Activated B cell treated with CpG ODN at 0.5 μM for 24 hours (primary cell): ENCODE measurements at places on chromosomes 7 and 10. TPM values are rescaled to one million over a fixed set of nuclear protein-coding genes. Genes with fewer than 3 reads are reported as not detected.
A peak's percentile ranks its signal among the peaks of the same experiment; 100 is the strongest.

The STEAP2 gene
- total RNA-seq = not detected in 2 replicates

The TDRD1 gene
- total RNA-seq = 0.33 and 0.59 TPM in 2 replicates

The PON3 gene
- total RNA-seq = not detected in 2 replicates

The LIPJ gene
- total RNA-seq = 0.07 and 0.31 TPM in 2 replicates

The AKR1C8 gene
- total RNA-seq = not detected in 2 replicates

The HKDC1 gene
- total RNA-seq = not detected in 2 replicates

The INSYN2A gene
- total RNA-seq = not detected in 2 replicates

The SMKR1 gene
- 2.2 and 2.4 TPM in 2 replicates for total RNA-seq

The STRIP2 gene
- 0.20 and 0.35 TPM in 2 replicates for total RNA-seq

The SLC18A3 gene
- not detected in 2 replicates for total RNA-seq

The MRC1 gene
- total RNA-seq = 0.11 and 0.15 TPM in 2 replicates

The ACSM6 gene
- total RNA-seq = not detected in 2 replicates

The ITPRID1 gene
- not detected in 2 replicates for total RNA-seq

The ST8SIA6 gene
- 0.13 TPM in 1 of 2 replicates, not detected in the other for total RNA-seq

The FZD1 gene
- total RNA-seq = 0.42 and 0.55 TPM in 2 replicates

DNA sequence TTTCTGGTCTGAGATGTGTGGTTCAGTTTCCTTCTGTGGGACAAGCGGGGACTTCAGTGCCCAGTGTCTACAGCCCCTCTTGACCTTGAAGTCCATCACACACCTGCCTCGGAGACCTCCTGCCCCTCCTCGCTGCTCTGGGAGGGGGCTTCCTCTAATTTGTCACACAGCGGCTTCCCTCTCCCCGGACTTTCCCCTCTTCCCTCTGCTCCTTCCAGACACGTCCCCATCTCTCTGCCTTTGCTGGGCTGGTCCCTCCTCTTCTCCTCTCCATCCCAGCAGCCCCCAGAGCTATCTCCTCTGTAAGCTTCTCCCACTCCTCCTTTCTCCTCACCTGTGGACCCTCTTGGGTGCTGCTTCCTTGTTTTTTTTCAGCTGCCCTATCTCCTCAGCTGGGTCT, 122.2 kb upstream of the SORCS3 start:
- no peak for DNase-seq

DNA sequence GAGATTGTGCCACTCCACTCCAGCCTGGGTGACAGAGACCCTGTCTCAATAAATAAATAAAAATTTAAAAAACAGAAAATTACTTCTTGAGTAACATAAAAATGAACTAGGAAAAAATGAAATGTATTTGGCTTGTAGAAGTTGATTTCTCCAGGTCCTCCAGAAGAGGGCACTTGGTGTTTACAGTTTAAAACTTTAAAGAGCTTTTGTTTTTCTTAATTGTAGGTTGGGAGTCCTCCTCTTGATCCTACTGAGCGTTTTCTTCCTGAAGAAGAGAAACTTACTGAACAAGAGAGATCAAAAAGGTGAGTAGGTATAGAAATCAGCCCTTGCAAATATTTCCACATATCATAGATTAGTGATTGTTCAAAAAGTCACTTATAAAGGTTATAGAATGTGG, 16.2 kb downstream of the KIFBP start:
- DNase-seq = no peak

GRCh38 chr7:18384491-18385143, 110.9 kb upstream of the HDAC9 start:
- no peak for DNase-seq

DNA sequence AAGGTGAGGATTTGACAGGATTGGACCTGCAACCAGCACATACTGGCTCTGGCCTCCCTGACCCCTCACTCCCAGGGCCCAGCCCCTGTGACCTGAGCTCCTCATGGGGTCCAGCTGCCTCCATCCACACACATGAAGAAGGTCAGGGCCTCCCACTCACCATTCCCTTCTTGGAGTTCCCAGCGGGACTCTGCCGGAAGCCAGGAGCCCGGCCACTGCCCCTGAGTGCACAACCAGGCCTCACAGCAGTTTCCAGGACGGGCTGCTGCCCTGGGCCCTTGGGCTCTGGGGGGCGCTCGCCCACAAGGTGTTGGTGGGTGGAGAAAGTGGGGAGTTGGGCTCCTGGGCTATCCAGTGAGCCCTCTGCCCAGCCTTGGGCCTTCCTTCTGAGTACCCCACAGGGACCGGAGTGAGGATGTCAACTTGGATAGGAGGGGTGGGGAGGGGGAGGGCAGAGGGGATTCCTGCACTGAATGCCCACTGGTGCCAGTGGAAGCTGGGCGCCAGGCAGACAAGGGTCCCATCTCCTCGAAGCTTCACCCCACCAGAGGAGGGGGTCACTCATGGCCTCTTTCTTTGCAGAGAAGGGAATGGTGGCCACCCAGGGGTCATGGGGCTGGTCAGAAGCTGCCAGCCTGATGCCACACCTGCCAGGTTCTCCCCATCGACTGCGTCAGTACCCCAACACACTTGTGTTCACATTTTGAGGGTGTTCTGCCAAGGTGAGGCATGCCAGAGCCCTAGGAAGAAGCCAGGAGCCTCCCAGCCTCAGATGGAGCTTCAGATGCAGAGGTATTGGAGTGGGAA, 115.3 kb downstream of the PTPN20 start:
- DNase-seq = peak; percentile 2

DNA sequence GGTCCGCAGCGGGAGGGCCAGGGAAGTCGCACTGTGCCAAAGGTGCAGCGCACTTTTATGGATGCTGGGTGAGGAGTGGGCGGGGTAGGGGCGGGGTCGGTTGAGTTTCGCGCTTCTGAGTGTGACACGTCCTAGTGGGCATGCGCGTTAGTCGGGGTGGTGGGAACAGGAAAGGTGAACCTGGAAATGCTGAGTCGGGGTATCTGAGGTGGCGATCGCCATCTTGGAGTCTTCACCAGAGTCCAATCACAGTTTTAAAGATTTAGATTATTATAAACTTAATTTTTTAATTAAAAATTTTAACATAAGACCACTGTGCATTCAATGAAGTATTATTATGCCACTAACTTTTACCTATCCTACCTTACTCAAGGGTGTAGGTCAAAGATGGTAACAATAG, 45.7 kb downstream of the ZNF138 start:
- no peak for DNase-seq

- DNase-seq = no peak
Measured at GRCh38 chr7:70544016-70544415, 587.9 kb upstream of the GALNT17 start.

- no peak for DNase-seq
Measured at GRCh38 chr10:5297996-5298395, 66.8 kb upstream of the UCN3 start.

DNA sequence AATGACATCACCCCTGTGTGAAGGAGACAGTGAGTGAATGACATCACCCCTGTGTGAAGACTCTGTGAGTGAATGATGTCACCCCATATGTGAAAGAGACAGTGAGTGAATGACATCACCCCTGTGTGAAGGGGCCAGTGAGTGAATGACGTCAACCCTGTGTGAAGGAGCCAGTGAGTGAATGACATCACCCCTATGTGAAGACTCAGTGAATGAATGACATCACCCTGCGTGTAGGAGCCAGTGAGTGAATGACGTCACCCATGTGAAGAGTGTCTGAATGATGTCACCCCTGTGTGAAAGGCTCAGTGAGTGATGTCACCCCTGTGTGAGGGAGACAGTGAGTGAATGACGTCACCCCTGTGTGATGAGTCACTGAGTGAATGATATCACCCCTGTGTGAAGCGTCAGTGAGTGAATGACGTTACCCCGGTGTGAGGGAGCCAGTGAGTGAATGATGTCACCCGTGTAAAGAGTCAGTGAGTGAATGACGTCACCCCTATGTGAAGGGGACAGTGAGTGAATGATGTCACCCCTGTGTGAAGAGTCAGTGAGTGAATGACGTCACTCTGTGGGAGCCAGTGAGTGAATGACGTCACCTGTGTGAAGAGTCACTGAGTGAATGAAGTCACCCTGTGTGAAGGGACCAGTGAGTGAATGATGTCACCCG, 478.1 kb downstream of the PTPRN2 start:
- no peak for DNase-seq

DNA sequence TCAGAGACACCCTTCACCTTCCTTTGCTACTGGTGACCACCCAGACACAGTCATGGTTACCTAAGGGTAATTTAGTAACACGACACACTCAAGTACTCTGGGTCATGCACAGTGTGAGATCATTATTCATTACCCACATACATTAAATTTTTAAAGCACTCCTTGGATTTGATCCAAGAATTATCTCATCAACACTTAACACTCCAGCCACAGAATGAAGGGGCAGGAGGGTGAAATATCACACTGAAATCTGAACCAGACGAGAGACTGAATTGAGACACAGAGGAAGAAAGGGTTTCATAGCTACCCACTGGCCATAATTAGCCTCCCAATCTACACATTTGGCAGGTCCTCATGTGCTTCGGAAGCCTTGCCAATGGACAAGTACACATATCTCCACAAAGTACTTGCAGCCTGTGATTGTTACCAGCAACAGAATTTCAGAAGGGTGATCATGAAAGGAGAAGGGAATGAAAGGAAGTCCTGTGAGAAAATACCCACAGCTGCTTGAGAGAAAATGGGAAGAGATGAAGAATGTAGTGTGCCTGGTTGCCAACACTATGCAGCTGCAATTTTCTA, 189.3 kb downstream of the POLR1F start:
- no peak for DNase-seq

- no peak for DNase-seq
Measured at GRCh38 chr10:9900751-9901150, 1116.9 kb upstream of the CELF2 start.

DNA sequence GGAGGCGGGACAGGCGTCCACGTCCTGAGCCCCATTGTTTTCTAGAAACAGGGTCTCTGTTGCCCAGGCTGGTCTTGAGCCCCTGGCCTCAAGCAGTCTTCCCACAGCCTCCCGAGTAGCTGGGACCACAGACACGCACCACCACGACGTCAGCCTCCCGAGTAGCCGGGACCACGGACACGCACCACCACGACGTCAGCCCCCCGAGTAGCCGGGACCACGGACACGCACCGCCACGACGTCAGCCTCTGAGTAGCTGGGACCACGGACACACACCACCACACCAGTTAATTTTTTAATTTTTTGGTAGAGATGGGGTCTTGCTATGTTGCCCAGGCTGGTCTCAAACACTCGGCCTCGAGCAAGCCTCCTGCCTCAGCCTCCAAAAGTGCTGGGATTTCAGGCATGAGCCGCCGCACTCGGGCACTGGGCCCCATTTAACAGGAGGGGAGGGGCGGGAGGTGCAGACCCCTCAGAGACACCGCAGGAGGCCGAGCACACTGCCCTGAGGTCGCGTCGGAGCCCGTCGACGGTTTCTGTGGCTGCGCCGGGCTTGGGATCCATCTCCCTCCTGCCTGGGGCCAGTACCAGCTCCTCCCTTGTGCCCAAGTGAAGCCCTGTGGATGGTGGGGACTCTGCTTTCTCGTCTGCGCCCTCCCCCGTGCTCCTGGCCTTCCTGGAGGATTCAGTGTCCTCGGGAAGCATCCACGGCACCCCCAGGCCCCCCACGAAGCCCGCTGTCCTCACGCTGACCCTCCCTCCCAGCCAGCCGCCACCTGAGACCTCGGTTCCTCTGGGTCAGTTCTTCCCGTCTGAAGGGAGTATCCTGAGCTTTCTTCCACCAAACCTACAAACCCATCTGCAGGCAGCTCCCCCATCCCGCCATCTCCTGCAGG, 13.0 kb downstream of the FAM20C start:
- DNase-seq = no peak

GRCh38 chr10:117549100-117549585, 6.6 kb downstream of the EMX2 start:
- no peak for DNase-seq

- DNase-seq = no peak
Measured at GRCh38 chr10:72784551-72785351, 92.8 kb downstream of the MCU start.

- DNase-seq = no peak
Measured at GRCh38 chr7:106927536-106927935, 62.5 kb downstream of the PIK3CG start.

DNA sequence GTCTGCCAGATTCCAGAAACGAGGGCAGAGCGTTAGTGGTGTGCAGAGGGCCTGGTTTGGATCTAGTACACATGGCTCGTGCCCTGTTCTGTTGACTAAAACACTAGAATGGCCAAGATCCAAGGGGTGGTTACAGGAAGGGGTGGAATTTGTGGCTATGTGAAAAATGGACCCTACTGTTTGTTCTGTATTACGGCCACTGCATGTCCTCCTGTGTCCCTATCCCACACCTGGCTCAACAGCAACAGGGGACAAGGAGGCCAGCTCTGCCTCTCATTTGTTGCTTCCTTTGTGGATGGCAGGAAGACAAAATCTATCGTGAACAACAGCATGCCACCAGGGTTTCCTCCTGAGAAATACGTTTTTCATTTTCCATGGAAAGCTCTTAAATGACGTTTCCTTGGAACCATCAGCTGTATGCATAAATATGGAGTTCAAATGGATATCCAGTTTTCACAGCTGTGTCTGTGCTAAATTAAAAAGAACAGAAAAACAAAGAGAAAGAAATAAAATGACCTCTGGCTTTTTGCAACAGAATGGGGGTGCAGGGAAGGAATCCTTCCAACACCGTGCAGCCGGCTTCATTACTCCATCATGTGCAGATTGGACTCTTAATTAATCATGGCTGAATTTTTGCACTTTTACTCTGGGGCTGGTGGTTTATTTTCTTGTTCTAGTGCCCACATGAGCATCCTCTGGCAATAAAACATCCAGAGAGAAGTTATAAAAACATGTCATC, 318.9 kb downstream of the CXCL12 start:
- no peak for DNase-seq

GRCh38 chr10:44697116-44697515, 214.0 kb upstream of the TMEM72 start:
- no peak for DNase-seq

GRCh38 chr7:77425101-77426051, 9.2 kb upstream of the GSAP start:
- DNase-seq = no peak

DNA sequence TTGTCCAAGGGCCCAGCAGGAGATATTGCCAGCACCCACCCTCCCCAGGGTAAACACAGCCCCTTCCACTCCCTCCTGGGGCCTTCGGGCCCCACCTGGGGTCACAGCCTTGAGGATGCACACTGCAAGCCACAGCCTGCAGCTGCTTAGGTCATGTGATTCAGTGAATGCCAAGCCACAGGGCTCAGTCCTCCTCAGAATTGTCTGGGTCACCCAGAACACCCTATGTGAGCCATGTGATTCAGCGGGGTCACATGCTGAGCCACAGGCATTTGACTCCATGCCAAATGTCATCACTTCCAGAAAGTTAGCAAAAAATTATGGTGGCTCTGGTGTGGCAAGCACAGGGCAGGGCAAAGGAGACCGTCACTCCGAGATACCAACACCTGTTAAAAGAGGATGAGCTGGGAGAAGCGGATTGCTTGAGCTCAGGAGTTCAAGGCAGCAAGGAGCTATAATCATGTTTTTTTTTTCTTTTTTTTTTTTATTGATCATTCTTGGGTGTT, 17.2 kb upstream of the PSAP start:
- no peak for DNase-seq

DNA sequence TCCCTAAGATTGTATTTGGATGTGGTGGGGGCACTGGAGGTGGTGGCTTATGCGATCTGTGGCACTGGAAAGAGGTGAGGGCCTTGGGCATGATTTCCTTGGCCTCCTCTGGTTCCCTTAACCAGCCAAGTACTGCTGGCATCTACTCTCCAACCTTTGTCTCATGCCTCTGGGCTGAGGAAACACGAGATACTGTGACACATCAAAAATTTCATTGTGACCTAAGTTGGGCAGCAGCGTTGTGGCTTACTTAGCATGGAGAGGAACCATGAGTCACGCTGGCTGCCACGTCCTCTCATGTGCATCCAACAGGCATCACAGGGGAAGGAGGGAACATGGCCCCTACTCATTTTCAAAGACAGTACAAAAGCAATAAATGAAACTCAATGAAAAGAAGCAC, 29.7 kb upstream of the GSDME start:
- no peak for DNase-seq

- DNase-seq = no peak
Measured at GRCh38 chr7:1533255-1533546, 2.7 kb downstream of the MAFK start.
